Uterus (tissue), 4 donors: ENCODE measurements at places on chromosomes 5 and 9. TPM values are rescaled to one million over a fixed set of nuclear protein-coding genes. Genes with fewer than 3 reads are reported as not detected.

GRCh38 chr5:122169350-122170103, 40.2 kb downstream of the ZNF474 start:
- DNase-seq: no peak

DNA sequence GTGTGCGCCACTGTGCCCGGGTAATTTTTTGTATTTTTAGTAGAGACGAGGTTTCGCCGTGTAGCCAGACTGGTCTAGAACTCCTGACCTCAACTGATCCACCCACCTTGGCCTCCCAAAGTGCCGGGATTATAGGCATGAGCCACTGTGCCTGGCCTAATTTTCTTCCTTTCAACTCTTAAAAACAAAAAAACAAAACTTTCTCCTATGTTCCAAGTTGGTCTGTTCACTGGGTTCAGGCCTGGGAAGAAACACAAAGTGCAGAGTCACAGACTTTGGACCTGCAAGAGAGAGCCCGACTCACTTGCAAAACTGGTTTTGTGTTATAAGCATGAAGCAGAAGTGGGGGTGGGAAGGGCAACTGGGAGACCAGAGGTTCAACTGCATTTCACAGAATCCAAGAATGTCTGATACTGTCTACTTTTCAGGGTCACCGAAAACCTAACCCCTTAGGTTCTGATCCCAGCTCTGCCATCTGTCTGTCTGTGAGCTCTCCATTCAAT, 5.2 kb upstream of the HDHD3 start:
- DNase-seq: no peak

GRCh38 chr9:80937645-80938044, 751.7 kb downstream of the TLE1 start:
- DNase-seq: no peak

- no peak for DNase-seq
These were observed 14.4 kb downstream of the FAM219A start for GRCh38 chr9:34443976-34444375.

- DNase-seq: no peak
These were observed 79.2 kb downstream of the ZNF354C start for GRCh38 chr5:179139111-179139935.

DNA sequence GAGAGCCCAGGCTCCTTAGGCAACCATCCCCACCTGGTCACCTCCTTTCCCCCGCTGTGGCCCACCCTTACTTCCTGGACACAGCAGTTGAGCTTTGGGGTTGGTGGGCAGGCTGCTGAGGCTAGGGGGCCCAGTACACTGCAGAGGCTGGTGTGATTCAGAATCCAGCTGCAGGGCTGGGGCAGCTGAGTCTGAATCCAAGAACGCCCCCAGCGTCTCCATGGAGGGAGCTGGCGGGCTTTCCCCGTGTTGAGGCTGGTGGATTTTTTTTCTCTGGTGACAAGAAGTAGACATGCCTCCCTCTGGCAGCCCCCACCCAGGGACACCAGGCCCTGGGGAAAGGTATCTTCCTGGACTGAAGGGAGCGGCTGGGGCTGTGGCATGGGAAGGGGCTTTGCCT, 104.8 kb downstream of the RXRA start:
- DNase-seq: no peak

GRCh38 chr5:31119938-31120641, 73.4 kb upstream of the CDH6 start:
- no peak for DNase-seq

DNA sequence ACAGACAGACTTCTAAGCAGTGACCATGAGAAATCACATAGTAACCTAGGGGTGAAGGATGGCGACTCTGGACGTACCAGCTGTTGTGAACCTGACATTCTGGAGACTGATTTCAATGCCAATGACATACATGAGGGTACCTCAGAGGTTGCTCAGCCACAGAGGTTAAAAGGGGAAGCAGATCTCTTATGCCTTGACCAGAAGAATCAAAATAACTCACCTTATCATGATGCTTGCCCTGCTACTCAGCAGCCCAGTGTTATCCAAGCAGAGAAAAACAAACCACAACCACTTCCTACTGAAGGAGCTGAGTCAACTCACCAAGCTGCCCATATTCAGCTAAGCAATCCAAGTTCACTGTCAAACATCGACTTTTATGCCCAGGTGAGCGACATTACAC, 38.0 kb upstream of the CCDC152 start:
- no peak for DNase-seq

GRCh38 chr5:31844622-31845345, 205.9 kb downstream of the PDZD2 start:
- no peak for DNase-seq

DNA sequence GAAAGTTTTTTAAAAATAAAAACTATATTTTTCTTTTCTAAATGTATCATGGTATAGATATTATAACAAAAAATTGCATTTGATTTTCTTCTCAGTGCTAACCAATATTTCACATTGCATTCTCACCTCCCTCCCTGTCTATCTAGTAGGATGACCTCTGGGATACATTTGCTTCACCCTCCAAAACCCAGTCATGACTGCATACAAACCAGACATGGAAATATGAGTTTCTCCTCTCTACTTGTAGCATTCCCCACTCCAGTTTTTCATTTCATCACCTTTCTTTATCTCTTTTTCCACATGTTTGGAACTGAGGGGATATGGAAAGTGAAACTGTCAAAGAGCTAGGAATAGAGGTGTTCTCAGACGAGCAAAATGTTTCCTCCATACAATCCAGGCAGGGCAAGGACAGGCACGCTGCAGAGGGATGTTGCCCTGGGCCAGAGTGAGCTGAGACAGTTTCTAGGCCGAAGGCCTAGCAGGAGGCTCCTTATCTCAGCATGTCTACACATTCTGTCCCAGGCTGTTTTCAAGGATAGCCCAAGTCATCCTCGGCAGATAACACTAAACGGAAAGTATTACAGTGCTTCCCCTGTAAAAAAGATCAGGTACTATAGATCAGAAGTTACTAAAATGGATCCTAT, 46.7 kb downstream of the MEF2C start:
- peak; percentile 55 for DNase-seq

- no peak for DNase-seq
These were observed 209.4 kb upstream of the MSX2 start for GRCh38 chr5:174514983-174515394.

DNA sequence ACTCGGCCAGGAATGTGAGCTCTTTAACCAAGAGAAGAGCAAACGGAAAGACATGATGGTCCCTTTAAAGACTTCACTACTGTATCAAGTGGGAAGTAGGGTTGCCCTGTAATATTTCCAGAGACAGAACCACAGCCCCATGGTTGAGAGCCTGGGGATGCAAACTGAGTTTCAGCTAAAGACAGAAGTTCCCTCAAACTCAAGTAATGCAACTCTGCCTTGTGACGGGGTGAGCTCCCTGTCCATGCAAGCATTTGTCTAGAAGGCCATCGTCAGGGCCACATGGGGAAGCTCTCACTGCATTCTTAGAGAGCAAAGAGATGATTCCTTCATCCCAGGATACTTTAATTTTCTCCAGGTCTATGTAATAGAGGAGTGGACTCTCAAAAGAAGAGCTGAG, 82.8 kb downstream of the INSYN2B start:
- DNase-seq: no peak

- peak; percentile 53 for DNase-seq
These were observed 244.9 kb upstream of the KLF4 start for GRCh38 chr9:107734256-107735013.

DNA sequence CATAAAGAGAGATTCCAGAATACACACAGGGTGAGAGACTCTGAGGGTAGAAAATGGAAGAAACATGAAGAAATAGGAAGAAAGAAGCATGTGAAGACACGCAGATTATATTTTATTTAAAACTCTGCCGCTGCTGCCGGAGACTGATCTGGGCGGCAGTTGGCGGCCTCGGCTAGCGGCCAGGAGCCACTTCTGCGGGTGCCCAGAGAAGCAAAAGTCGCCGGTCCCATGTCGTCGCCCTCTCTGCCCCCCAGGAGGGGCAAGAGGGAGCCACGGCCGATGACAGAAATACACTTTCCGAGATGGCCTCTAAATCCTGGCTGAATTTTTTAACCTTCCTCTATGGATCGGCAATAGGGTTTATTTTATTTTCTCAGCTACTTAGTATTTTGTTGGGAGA, 40.9 kb downstream of the ANKRD55 start:
- DNase-seq: no peak

GRCh38 chr5:34526682-34527305, 129.3 kb upstream of the RAI14 start:
- no peak for DNase-seq

GRCh38 chr9:94982211-94982610, 255.7 kb downstream of the AOPEP start:
- no peak for DNase-seq

DNA sequence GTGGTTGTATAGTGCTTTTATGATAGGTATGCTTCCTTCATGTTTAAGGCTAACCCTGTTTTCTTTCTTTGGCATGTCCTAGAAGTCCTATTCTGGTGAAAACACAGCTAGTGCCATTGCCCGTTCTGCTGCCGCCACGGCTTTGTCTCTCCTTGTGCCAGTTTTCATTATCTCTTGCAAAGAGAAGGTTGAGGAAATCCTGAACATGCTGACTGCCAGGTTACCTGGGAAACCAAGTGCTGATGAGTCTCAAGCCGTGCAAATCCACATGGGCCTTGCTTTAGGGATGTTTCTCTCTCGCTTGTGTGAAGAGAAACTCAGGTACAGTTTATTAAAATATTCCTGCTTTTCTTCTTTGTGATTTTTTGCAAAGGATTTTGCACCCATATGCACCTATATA, 102.2 kb downstream of the HACD4 start:
- DNase-seq: no peak

- DNase-seq: no peak
These were observed 59.9 kb upstream of the IL6ST start for GRCh38 chr5:56054666-56055065.

DNA sequence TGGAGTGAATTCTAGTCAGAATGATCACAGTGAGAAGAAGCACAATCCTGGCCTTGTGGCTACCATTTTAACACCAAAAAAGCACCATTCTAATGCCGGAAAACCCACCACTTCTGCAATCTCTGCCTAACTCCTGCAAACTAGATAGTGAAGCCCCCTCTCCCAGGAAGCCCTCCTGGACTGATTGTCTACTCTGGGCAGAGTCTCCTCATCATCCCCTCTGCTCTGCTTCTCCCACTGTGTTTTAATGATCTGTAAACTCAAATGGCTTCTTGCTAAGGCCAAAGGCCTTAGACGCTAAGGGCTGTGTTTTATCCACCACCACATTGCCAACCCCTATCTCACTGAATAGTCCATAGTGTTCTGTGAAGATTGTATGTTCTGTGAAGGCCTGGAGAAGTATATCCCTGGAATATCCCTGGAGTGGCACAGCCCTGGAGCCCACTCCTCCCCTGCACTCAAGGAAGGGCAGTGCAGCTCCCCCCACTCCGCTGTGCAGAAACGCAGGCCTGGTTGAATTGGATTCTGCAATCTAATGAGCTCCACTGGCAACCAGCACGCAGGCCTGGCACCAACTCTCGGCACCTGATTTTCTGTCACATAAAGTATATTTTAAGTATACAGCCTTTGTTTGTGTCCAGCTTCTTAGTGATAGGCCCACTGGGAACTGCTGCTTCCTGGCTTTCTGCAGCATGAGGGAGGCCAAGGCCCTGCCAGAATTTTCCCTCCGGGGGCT, 126.3 kb downstream of the ATPSCKMT start:
- no peak for DNase-seq

GRCh38 chr5:126954981-126955380, 75.4 kb downstream of the MARCHF3 start:
- DNase-seq: no peak

GRCh38 chr5:141475625-141476131, at the start of gene PCDHGC3:
PCDHGC3 (plus strand) TSS chr5:141475966; CDS start chr5:141476117, 151 bp downstream.
- DNase-seq: peak; percentile 95

GRCh38 chr9:98085944-98086343, 29.4 kb downstream of the NANS start:
- no peak for DNase-seq

GRCh38 chr5:139964994-139965565, 78.0 kb downstream of the NRG2 start:
- no peak for DNase-seq

DNA sequence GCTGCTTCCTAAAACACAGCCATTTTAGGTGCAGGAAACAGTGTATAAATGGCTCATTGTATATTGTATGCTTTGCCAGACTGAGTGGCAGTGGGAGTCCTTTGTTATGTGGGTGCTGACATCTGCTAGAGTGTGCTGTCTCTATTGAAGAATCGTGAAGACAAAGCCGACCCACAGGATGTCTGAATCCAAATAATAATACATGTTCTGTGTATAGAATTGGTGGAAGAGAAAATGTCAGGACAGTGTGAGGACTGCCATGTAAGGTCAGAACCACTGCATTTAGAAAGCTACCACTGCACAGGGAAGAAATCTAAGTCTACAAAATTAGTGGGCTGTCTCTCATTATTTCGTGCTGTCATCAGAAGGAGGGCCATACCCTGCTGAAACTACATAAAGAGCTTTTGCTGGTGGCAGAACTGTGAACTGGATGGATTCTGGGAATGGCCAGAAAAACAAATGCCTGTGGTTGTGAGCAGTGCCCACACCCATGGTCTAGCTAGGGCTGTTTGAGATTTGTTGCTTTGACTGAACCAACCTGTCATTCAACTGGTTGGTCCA, 2.5 kb downstream of the IL7R start:
- no peak for DNase-seq

Gene TMEM171
- total RNA-seq: not detected

Gene WASHC1
- 4.7 TPM for total RNA-seq

Gene NCS1
- total RNA-seq: 99.3 TPM

Gene PCDHA1
- total RNA-seq: 0.41 TPM

Gene IL3
- total RNA-seq: not detected

Gene DMRT2
- total RNA-seq: not detected

Gene SGTB
- total RNA-seq: 26.2 TPM

Gene DIPK1B
- 20.8 TPM for total RNA-seq

Gene CLIC3
- total RNA-seq: 1.5 TPM
